ENCODE measurements at places on chromosomes 11 and 22.

DNA sequence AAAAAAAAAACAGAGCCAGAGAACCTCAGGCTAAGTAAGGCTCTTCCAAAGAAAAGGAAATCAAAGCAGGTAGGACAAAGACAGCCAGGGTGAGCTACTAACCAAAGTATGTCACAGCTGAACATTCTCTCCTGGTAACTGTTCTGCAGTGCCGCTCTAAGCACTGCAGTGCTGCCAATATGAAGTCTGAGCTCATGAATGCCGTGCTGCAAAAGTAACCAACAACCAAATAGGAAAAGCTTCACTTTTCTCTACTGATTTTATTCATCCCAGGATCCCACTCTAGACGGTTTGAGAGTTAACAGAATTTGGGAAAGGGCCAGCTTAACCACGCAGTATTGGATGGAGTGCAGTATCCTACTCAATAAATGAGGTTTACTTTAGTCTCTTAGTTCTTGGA, 3.5 kb downstream of the SIK3 start:
- no peak for DNase-seq

DNA sequence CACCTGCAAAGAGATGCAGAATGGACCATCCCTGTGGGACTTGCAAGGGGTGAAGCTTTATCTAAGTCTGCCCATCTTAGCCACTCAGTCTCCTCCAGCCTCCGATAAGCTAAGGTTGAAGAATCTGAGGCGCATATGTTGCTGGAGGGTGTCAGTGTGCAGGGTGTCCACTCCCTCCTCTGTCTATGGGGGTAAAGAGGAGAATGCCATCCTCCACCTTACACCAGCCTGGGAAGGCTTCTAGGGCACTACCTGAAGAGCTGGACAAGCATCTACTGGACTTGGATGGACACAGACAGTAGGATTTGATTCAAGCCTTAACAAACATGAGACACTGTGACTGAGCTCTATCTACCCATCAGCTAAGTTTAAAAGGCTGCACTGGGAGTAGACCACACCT, 46.5 kb downstream of the TMEM123 start:
- DNase-seq, result no peak

GRCh38 chr11:64316672-64317324, 561 bp downstream of the TRMT112 start:
- no peak for DNase-seq

DNA sequence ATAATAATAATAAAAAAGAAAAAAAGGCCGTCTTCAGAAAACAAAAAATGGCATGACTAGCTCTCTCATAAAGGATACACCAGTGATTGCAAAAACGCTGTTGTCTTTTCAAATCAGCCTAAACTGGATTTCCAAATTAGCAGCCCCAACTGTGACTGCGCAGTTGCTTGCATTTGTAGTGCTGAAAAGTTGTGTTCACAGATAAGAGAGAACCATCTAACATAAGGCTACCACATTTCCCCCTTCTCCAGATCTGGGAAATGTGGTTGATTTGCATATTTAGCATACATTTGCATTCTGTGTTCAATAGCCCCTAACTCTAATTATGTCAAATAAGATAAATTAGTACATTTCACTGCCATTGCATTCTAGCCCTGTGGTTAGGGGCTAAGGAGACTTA, 650.7 kb downstream of the OPCML start:
- DNase-seq, result no peak

DNA sequence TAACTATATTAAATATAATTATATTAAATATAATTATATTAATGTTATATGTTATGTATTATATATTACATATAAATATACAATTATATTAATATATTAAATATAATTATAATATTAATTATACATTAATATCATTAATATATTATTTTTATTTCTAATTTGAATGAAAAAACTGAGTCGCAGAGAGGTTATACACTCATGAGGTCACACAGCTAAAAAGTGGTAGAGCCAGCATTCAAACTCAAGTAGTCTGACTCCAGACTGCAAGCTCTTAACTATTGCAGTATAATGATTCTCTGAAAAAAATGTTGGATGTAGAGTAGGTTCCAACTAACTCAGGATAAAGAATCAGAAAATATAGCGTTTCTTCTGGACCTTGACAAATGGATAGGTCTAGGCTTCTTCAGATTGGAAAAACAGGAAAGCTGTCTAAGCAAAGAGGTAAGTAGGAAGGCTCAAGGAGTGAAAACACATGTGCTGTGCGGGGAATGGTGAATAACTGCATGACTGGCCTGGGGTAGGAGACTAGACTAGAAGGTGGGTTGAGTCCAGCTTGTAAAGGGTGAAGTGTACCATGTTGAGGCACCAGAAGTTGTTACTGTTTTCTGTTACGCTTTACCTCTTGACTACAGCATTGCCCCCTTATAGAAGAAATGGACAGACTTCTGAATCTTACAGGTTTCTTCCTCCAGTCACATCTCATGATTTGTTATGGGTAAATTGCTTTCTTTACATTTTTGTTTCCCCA, 80.3 kb downstream of the TRIM44 start:
- no peak for DNase-seq

- peak; percentile 56 for DNase-seq
Measured at GRCh38 chr11:46338988-46339666, 8.1 kb upstream of the DGKZ start.

DNA sequence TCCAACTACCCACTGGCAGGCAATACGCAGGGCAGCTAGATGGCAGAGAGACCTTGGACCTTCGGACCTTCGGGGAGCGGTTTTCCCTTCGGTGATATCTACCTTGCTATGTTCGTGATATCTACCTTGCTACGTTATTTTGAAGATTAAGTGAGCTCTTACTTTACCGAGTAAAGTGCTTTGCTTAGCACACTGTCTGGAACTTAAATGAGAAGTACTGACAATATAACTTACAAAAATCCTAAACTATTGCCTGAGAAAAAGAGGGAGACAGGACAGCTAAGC, 1.0 kb upstream of the PRDM10 start:
- no peak for DNase-seq

GRCh38 chr11:2672553-2673249, 27.1 kb downstream of the KCNQ1OT1 start:
- DNase-seq, result no peak

DNA sequence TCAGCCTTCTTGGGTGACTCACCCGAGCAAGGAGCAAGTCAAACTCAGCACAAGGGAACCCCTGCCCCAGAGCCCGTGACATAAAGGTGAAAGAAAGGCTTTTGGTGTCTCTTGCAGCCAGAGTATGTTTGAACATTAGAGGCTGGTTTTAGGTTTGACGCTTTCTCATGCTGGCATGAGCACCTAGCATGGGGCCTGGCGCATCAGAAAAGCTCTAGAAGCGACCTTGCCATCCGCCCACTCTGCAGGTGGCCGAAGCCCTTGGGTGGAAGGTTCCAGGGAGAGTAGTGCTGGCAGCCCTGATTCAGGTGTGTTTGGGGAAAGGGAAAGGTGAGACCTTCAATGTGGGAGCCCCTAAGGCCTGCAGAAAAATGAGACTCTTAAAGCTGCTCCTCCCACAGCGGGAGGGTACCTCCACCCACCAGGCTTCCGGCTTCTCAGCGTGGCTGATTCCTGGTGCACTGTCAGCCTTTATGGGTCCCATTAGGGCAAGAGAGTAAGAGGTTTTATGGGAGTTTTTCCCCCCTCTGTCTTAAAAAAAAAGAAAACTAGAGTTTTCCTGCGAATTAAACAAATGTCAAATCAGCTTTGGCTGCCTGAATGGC, 88.4 kb downstream of the GRIK4 start:
- DNase-seq, result no peak

GRCh38 chr11:19642185-19643158, 70.2 kb upstream of the NAV2 start:
- no peak for DNase-seq

GRCh38 chr11:101718402-101718801, 134.6 kb upstream of the TRPC6 start:
- DNase-seq, result no peak

- no peak for DNase-seq
Measured at GRCh38 chr11:73384872-73385689, 8.9 kb downstream of the RELT start.

DNA sequence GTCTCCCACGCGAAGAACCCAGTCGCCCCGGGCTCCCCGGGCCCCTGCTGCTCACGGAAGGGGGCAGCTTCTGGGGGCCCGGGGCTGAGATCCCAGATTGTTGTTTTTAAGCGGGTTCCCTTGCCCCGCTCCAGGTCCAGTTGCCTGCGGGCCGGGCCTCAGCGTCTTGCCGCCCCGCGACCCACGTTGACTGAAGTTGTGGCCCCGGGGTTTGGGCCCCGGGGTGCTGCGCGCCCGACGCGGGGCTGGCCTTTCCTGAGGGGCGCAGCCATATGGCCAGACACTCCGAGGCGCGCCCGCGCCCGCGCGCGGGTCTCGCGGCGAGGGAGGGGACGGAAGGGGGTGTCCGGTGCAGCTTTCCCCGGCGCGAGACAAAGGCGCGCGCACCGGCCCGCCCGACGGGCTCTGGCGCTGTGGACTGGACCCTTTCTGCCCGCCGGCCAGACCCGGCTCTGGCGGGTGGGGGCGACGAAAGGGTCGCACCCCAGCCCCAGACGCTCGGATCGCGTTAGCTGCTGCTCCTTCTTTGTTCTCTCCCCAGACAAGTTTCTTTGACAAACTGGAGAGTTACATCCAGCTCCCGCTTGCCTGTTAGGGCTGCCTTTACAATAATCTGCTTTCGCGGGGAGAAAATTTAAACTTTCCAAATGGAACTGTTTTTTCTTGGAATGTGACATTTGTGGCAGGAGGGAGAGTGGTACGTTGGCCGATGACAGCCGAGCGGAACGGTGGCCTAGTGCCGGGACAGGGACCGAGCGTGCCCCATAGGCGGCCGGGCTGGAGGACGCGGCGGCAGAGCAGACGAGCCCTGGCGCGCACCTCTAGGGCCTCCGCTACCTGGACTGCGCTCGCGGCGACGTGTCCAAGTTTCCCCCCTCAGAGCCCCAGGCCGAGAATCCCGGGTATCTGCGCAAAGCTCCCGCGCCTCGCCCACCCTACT, 716 bp downstream of the AMOTL1 start:
- DNase-seq, result no peak

Data from SK-MEL-5 (cell line).